Occipital lobe (tissue), 3 donors: ENCODE measurements at places on chromosomes 3 and 15.

GRCh38 chr15:60004846-60005351, 788 bp downstream of the FOXB1 start:
- no peak for DNase-seq

- DNase-seq, result no peak
These were observed 185.5 kb upstream of the GOLGA6L4 start for GRCh38 chr15:84050076-84050475.

GRCh38 chr3:171460725-171461524, 720 bp upstream of the TNIK start:
- peak; percentile 62 for DNase-seq

GRCh38 chr3:141353652-141354495, 14.4 kb upstream of the ZBTB38 start:
- no peak for DNase-seq

DNA sequence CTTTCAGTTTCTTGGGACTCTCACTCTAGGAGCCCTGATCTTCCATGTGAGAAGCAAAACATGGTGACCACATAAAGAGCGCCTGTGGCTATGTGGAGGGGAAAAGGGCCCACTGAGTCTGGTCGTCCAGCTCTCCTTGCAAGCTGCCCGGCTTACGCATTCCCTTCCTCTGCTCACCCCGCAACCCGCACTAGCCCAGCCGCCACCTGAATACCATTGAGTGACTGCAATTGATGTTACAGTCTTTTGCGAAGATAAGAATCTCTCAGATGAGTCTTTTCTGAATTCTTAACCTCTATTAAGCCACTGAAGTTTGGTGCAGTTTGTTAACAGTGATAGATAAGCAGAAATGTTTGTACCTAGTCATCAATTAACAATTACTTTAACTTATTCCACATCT, 589.0 kb upstream of the DPPA4 start:
- no peak for DNase-seq
